ENCODE measurements at places on chromosomes 5 and 9.

DNA sequence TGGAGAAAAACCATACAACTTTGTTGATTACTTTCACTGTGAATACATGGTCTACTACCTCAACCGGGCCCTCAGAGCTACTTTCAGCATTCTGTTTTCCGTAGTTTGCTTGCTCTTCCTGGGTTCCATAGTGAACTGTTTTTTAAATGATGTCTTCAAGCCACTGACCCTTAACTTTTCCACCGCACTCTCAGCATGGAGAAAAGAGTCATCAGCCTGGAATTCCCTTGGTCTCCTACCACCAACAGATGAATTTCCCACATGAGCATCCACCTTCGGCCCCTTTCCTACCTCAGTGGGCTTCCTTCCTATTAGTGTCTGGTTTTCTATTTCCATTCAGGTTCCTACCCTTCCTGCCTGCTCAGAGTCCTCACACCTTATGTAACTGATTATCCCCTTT is 135.9 kb upstream of the ADAMTSL1 start:
- no peak for DNase-seq

- DNase-seq, result peak; percentile 59
Observed at GRCh38 chr9:127166651-127167524, 44.5 kb upstream of the ANGPTL2 start.

DNA sequence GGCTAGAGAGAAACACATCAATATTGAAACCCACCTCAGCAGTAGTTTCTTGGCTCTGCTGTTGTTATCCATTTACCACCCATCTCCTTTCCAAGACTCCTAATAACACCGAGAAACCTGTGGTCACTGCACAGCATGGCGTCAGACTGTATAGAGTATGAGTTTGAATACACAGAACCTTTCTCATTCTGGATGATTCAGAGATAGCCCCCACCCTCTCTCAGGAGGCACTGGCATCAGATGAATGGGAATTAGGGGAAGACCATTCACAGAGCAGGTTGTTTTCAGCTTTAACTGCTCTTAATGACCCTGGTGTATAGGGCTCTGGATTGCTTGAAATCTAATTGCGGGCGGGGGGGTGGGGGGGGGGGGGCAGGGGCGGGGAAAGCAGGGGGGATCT is 86.7 kb downstream of the GPR21 start:
- DNase-seq, result no peak

DNA sequence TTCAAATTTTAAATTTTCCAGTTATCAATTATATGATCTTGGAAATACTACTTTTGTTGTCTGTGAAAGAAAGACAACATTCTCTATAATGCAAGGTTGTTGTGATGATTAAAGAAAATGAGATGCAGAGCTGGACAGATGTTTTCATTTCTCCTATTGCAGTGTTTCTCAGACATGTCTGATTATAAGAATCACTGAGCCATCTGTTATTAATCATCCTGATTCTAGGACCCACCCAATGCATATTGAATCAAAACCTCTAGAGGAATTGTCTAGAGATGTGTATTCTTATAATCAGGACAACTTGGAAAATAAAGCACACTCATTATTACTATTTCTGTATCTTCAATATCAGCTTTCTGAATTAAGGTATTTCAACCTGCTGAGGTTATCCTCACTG is 121.1 kb upstream of the ASTN2 start:
- no peak for DNase-seq

DNA sequence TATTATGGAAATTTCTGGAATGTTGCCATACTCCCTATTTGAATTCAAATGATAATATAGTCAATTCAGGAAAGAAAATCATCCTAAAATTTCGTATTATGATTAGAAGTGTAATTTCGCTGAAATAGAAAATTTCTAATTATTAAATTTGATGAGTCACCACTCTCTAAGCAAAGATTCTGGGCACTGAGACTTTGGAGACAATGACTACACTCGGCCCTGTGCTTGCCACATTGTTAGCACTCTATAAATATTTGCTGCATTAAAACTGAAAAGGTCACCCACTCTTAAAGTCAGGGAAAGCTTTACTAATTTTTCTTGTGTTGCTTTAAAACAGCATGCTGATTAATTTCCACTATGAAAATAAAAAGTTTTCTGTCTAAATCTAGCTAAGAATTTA is 240.3 kb downstream of the TLE4 start:
- no peak for DNase-seq

DNA sequence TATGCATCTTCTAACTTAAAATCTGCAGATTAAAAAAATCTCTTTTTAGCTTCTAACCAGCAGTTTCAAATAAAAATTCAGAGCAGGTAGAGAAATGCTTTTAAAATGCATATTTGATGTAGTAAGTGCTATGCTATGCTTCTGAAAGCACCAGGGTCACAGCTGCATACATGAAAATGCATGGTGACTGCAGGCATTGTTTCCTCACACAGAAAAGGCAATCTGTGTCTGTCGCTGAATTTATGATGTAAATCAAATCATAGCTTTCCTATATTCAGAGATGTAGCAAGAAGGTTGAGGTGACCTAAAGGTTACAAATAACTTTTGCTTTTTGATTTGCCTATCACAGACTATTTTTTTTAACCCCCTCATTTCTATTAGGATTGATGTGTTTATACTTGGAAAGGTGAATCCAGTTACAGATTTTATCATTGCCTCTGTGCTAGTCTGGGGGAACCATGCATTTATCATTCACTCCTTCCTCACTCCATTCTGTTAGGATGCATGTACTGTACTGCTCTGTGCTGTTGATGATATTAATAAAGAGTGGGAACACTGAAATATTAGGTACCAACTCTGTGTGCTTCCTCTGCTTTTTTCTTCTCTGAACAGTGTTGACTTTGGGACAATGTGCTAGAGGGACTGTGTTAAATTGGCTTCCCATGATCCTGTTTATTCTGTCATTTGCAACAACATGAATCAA is 65.6 kb downstream of the FOCAD start:
- DNase-seq, result no peak

DNA sequence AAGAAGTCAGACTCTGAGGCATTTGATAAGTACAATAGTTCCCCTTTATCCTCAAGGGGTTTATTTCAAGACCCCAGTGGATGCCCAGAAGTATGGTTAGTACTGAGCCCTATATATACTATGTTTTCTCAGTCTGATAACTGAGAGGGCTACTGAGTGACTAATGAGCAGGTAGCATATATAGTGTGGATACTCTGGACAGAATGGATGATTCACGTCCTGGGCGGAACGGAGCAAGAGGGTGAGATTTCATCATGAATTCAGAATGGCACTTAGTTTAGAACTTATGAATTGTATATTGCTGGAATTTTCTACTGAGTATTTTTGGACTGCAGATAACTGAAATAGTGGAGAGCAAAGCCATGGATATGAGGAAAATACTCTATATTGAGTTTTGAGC is 457.6 kb downstream of the PLK2 start:
- no peak for DNase-seq

DNA sequence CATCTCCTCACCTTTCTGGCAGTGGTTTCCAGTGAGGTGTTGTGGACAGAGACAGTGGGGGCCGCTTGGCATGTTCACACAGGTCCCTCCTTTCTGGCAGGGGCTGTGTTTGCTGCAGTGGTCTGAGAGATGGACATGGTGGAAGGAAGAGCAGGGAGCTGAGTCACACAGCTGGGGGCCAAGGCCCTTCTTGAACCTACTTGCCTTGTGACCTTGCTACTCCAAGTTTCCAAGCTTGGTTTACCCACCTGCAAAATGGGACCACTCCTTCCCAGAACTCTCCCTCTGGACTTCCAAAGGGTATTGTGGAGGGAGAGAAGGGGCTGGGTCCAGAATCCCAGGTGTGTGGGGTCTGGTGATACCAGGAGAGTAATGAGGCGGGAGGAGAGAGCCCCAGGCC is 4.1 kb downstream of the F12 start:
- no peak for DNase-seq

- no peak for DNase-seq
Observed at GRCh38 chr5:113029614-113030013, 53.0 kb downstream of the DCP2 start.

DNA sequence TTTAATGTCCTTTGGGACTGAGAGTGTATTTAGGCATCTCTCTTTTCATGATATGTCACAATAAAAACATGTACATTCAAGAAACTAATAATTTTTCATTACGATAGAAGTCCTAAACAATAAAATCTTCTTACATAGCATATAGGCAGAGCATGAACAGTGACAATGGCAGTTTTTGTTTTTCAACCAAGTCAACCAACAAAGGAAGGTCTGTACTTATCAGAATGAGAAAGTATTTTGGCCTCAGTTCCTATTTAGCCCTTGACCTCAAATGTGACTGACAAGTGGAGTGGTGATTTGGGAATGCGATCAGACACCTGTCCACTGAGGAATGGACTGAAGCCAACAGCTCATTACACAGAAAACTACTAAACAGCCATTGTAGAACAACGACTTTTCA is 219.5 kb downstream of the TMEM161B start:
- no peak for DNase-seq

DNA sequence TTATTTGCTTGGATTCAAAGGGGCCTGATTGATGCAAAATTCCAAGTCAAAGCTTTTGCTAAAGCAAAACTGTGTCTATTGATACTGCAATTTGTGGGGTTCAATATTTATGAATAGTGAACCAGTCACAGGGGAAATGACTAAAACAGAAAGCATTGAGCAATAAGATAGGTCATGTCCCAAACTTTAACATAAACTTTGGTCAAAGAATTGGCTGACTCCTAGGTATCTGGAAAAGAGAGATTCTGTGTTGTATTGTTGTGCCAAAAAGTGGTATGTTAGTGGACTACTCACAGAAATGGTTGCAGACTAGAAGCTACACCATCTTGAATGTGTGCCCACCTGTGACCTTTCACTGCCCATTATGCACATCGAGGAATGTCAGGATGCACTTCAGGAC is 585.5 kb upstream of the RGMB start:
- DNase-seq, result no peak

- peak; percentile 96 for DNase-seq
Observed at GRCh38 chr5:172361566-172362238, 78.1 kb upstream of the UBTD2 start.

GRCh38 chr5:17184588-17184987 is 32.8 kb upstream of the BASP1 start:
- no peak for DNase-seq

DNA sequence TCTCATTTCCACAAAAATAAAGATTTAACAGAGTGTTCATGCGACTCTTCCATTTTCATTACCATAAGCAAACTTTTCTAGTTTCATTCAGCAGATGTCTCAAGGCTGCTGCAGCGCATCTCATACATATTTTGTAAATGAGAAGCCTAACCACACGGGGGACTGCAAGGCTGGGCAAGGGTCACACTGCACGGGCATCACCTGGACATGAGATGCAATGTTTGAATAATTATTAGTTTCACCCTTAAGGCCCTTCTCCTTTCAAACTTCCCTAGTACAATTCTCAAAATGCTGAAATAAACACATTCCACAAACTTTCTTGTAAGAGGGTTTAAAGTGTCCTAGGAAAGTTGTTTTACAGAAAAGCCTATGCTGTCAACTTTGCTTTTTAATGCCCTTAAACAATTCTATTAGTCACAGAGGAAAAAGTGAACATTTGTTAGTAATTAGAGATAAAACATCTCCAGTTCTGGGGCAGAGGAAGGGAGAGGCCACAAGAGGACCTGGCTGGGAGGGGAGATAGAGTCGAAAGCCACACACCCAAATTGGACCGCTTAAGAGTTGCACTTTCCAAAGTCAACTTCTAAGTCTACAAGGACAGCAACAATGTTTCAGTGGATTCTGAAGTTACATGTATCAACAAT is 1.3 kb downstream of the DENND1A start:
- DNase-seq, result peak; percentile 24

DNA sequence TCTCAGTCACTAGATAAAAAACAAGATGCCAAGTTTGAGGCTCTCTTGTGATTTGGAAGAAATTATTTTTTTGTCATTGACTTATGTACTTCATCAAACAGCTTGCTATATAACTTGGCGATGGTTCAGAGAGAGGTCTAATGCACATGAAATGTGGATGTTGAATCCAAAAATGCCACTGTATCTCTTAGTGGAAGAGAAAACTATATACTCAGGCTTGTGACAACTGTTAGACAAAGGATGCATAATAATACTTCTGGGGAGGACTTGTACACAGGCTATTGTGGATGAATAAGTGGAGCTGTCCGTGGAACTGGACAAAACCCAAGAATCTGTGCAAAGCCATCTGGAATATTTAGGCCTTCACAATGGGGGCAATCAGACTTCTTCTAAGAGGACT is 162.9 kb upstream of the NMUR2 start:
- DNase-seq, result no peak

GRCh38 chr5:62550103-62550502 is 28.5 kb upstream of the LRRC70 start:
- DNase-seq, result no peak

- DNase-seq, result no peak
Observed at GRCh38 chr5:151772029-151772845, 483 bp downstream of the G3BP1 start.

DNA sequence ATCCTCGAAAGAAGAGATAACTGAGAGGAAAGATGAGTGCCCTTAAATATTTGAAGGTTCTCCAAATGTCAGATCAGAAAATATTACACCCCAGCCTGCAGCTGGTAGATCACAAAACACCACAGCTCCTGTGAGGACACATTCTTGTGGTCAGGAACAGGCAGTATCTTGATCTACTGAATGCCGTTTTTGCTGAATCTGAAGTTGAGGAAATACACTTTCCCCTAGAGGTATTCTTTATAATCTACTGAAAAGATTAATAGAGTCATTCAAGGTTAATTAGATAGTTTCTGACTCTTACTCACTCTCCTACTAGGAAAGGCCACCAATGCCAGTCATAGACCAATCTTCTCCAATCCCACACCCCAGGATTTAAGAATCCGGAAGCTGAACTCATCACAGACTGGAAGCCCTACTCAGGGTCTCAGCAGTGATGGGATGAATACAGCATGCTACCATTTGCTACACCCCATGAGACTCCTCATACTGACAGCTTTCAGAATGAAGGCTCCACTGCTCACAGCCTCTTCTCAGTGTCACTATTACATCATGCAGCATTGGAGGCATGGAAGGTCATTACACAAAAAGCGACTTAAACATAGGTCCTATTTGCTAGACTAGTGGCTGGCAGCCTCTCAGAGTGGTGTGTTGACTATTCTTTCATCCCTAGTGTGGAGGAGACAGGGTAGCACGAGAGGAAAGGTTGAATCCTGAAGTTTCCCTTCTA is 143.9 kb upstream of the SLC1A3 start:
- no peak for DNase-seq

- no peak for DNase-seq
Observed at GRCh38 chr9:90458485-90458884, 184.1 kb downstream of the DIRAS2 start.

GRCh38 chr5:528629-529511 is 4.6 kb upstream of the SLC9A3 start:
- DNase-seq, result no peak

DNA sequence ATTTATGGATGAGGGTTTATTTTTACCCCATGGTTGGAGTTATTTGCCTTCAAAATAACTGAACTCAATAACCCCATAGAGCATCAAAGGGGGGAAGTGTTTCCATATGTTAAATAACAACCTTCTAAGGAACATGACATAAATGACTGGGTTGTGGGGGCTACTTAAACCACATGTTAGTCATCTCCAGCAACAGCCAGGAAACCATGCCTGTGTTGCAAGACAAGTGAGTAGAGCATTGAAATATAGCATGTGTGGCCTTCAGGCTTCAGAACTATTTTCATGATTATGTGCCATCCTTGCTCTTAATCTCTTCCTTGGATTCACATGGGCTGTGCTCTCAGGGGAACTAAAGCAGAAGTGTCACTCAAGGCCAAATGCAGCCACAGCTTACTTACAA is 431.2 kb downstream of the AGTPBP1 start:
- DNase-seq, result no peak
